ENCODE measurements at places on chromosomes 3 and 15.

DNA sequence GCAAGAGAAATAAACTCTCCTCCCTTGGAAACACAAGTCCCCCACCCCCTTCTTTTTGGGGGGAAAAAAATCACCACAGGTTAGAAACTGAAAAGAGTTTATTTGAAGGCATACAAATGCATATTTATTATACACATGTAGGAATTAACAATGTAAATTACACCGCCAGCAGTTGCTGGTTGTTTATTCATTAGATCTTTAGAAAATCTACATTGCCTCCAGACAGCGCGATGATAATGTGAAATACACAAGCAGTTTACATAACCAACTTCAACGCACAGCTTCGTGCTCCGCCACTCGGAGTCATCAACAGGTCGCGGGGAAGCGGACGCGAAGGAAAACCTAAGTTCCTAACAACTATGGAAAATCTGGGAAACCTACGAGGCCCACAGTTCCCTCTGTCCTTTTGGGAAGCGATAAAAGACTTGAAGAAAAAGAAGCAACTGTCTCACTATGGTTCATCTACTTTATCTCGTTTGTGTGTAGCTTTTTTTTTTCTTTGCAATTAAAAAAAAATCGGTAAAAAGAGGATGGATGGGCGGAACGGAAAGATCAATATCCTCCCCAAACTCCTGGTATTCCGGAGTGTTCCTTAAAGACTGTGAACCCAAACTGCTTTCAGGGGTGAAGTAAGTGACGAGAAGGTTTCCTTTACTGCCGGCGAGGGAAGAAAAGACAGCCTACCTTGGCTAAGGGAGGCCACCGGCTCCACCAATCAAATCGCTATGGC lies 8.4 kb upstream of the FOXB1 start:
- no peak for DNase-seq

- no peak for DNase-seq
Observed at GRCh38 chr3:189204937-189205336, 33.2 kb downstream of the TPRG1 start.

DNA sequence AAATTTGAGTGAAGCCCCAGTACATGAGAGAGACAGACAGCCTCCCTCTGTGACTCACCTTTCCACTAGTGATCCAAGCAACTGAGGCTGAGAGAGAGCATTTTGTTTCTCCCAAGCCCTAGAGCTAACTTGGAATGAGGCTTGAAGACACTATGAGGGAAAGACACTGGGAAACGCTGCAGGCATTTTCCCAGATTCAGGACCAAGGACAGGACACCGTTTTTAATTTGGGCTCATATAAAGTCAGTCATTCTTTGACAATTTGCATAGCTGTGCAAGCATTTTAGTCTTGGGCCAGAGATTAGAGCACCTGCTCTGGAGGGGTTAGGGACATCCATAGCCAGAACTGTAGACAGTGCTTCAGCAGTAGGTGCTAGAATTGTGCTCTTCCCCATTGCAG lies 249.0 kb downstream of the AGBL1 start:
- no peak for DNase-seq

DNA sequence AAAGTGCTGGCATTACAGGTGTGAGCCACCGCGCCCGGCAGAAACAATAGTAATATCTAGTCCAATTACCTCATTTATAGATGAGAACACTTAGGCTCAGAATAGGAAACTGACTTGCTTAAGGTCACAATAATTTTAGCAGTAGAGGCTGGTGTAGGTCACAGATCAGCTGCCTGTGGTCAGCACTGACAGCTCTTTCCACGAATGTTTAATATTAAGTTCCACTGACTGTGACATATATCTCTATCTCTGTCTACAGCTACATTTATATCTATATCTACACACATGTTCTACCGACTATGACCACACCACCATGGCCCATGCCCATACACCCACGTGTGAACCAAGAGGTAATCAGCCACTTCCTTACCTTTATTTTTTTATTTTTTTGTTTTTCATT lies 40.2 kb upstream of the DLG1 start:
- DNase-seq = no peak

DNA sequence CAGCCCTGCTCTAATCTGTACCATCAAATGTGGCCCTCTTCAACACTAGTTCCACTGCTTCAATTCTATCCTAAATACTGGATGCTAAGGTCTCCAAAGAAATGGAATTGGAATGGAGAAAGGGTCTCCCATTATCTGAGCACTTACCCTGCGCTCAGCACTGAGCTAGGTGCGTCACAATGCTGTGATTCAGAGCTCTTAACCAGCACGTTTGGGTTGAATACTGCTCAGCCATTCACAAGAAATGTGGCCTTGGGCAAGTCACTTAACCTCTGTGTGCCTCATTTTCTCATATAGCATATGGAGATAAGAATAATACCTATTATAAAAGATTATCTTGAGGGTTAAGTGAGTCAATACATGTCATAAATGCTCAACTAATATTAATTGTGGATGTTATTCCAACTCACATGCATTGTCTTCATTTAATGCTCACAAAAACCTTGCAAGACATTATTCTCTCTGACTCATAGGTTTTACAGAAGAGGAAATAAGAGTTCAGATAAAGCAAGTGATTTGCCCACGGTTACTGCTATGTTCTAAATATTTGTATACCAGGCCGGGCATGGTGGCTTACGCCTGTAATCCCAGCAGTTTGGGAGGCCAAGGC lies 27.4 kb upstream of the SRGAP3 start:
- DNase-seq = no peak

GRCh38 chr3:168091941-168092340 lies 3.8 kb downstream of the GOLIM4 start:
- DNase-seq = no peak

DNA sequence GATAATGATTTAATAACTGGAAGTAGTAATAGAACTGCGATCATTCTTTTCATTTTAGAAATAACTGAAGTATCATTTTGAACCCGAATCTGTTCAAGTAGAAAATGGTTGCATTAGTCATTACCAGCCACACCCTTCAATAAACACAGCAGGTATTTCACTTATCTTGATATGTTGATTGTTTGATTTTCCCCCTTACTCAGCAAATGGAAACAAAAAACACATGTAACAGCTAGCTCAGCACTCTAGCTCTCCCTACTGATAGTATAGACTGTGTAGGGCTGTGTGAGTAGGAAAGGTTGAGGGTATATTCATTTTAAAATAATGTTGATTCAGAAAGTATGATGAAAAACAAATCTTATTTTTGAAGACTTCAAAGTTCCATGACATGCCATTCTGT lies 1.1 kb upstream of the GPR149 start:
- DNase-seq = no peak

GRCh38 chr3:45035441-45036301 lies 9.6 kb downstream of the CLEC3B start:
- no peak for DNase-seq

- no peak for DNase-seq
Observed at GRCh38 chr3:64178419-64178818, 46.8 kb downstream of the PRICKLE2 start.
